Stimulated activated effector memory CD8-positive, alpha-beta T cell treated with anti-CD3 and anti-CD28 coated beads, Interleukin-12 subunit alpha, Interleukin-12 subunit beta, amount 100 ng/mL, for 72 hours (primary cell): ENCODE measurements at places on chromosomes 5 and 9.

DNA sequence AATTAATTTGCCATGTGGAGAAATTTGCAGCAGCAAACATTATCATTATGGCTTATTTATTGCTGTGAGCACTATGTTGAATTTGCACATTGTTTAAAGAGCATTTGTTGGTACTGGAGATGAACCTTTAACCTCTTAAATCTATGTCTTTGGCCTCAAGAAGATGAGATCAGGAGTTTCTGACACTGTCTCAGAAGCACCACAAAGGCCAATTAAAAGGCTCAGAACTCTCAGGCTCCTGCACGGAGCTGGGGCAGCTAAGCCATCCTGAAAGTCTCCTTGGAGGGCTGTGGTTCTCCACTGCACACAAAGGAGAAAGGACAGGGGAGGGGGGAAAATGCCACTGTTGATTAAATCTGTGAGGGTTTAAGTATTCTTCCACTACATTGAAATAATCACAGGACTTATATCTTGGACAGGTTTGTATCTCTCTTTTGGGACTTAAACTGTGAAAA lies 33.1 kb downstream of the ZNF366 start:
- DNase-seq, result no peak

DNA sequence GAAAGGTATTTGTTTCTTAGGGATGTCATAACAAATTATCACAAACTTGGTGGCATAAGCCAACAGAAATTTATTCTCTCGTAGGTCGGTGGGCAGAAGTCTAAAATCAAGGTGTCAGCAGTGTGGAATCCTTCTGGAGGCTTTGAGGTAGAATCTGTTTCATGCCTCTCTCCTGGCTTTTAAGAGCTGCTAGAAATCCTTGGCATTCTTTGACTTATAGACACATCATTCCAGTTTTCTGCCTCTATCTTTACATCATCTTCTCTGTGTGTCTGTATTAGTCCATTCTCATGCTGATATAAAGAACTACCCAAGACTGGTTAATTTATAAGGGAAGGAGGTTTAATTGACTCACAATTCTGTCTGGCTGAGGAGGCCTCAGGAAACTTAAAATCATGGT lies 488.1 kb upstream of the PAPPA start:
- no peak for DNase-seq

DNA sequence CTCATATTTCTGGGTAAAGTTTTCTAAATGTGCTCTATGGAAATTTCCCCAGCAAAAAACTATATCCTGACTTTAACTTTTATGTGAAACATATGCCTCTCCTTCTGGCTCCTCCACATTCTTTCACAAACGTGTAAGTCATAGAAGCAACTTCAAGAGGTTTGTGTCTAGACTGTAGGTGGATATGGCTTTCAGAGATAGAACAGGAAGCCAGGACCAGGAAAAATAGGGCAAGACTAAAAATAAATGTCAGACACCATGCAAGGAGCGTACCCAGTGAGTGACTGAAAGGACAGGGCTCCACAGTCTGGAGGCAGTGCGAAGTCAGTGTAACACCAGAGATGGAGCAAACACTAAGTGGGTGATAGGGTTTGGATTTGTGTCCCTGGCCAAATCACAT lies 240.7 kb downstream of the COX7C start:
- no peak for DNase-seq

DNA sequence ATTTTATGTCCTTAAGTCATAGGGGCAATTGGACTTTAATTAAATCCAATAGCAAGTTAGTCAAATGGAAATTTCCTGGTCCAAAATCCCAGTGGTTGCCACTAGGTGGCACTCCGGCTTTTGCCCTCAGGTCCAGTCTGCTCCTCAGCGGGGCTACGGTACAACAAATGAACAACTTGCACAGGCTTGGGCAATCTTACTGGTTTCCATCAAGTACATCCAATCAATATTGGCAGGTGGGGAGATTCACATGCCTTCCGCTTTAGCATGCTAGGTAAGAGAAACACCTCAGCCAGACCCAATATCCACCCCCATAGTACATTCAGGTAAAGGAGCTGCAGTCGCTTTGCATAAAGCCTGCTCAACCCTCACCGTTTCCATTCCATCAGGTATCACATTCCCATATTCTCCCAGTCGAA lies 6.3 kb upstream of the MXD3 start:
- DNase-seq, result peak; percentile 87

- no peak for DNase-seq
These were observed 163.8 kb downstream of the TSSK1B start for GRCh38 chr5:113271015-113271414.

DNA sequence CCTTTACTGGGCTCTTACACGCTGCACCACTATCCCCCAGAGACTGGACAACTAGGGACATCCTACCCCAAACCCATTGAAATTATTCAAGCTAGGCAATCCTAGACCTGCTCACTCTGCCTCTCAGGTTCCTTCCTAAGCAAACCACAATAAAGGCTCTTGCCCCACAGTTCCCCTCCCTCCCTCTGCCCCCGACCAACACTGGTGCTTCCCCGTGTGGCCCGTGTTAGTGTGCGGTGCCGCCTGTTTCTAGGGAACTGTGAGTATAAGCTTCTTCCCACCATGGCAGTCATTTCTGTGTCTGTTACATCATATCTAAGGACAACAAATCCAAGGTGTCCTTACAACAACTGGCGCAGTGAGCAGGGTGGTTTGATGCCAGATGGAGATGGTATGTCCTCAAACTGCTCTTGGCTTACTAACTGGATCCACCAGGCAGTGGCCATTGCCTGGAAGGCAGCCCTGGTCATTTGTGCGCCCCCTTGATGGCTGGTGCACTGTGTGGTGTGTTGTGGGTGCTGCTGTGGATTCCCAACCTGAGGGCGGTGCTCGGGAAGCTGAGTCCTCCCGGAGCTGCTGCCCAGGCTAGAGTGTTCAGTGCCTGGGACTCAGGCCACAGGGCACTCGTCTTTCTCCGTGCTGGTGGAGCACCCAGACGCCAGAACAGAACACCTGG lies 8.4 kb upstream of the MXD3 start:
- no peak for DNase-seq
